H1 (cell line): ENCODE measurements at places on chromosomes 4 and X. TPM values are rescaled to one million over a fixed set of nuclear protein-coding genes. Genes with fewer than 3 reads are reported as not detected.
A peak's percentile ranks its signal among the peaks of the same experiment; 100 is the strongest.

The RBM41 gene
- total RNA-seq, result 26.2 and 26.4 TPM in 2 replicates

DNA sequence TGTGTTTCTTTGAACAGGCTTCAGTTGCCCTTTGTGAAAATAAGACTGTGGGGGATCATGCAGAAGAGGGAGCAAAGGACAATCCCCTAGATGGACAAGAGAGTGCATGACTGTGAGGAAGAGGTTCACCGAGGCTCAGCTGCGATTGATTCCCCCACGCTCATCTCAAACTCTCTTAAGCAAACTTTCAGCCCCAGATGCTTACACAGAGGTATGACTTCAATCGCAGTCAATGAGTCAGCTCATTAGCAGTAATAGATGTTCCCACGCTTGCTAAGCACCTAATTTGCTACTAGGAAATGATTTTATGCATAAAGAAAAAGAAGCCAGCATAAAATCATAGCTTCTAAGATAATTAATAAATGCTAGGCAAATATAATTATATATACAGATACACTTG lies 2256.1 kb upstream of the AGA start:
- H3K27me3 ChIP-seq, result no peaks in the 10 kb centered on the region
- H3K36me3 ChIP-seq, result no peaks in the 10 kb centered on the region
- no peak overlapping the region for H3K27ac ChIP-seq
- H3K4me1 ChIP-seq, result no peaks in the 10 kb centered on the region
- DNase-seq, result no peak

GRCh38 chrX:88584283-88584682 lies 162.7 kb upstream of the CPXCR1 start:
- no peaks in the 10 kb centered on the region for H3K36me3 ChIP-seq
- no peaks in the 10 kb centered on the region for H3K27me3 ChIP-seq
- no peaks in the 10 kb centered on the region for H3K4me1 ChIP-seq
- no peak overlapping the region for H3K27ac ChIP-seq
- DNase-seq, result no peak

DNA sequence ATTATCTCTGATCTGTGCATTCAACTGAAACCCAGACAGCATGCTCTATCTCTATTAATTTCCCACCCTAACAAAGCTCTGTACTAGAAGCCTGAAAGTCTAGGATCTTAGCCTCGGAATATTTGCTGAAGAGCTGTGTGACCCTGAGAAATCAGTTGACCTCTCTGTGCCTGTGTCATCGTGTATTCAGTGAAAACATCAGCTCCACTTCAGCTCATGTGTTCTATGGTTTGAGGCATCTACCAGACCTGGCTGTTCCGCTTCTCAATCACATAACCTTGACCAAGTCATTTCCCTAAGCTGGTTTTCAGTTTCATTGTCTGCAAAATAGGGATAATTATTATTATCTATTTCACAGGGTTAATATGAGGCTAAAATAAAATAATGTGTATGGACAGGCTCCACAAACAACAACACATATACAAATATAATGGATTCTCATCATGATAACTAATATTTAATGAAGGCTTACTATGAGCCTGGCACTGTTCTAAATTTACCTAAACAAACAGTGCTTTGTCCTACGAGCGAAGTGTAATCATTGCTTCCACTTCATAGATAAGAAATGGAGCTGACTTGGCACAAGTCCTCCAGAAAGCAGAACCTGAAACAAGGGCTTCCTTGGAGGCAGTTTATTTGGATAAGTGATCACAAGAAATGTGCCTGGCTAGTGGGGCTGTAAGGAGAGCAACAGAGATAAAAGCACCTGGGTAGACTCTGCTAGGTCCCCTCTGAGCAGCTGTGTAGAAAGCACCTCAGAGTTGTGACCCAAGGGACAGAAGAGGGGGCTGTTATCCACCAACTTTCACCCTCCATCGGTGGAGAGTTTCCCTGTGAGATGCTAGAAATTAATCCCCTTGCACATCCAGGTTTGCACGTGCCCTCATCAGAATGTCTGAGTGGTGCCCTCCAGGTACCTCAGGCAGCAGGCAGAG lies 356.9 kb downstream of the RAB28 start:
- H3K36me3 ChIP-seq, result no peaks in the 10 kb centered on the region
- no peak overlapping the region for H3K27ac ChIP-seq
- no peaks in the 10 kb centered on the region for H3K27me3 ChIP-seq
- no peak for DNase-seq

- no peak overlapping the region for H3K27ac ChIP-seq
- no peaks in the 10 kb centered on the region for H3K4me1 ChIP-seq
- no peak overlapping the region for H3K4me3 ChIP-seq
- H3K36me3 ChIP-seq, result no peaks in the 10 kb centered on the region
- H3K27me3 ChIP-seq, result no peaks in the 10 kb centered on the region
Observed at GRCh38 chr4:89741768-89742167, 95.2 kb downstream of the SNCA start.

DNA sequence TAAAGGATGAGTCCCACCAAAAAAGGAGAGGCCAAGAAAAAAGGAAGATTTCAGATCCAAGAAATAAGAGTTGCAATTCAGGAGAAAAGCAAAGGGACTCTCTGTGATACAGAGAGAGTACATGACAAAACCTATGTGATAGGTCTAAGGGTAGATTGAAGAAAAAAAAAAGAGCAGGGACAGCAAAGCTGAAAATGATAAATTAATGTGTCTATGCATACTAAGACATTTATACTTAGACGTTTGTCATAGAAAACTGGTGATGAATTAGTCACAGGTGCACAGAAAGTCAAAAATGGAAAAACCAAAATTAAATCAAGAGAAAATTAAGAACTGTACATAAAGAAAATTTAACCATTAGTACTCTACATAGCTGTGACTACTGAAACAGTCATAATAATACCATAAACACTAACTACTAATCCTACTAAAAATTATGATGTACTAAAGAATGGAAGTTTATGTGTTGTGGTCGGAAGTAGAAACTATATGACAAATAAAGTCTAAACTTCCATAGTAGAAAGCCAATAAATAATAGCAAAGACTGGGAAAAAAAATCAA lies 9.9 kb downstream of the CENPC start:
- H3K27me3 ChIP-seq, result no peaks in the 10 kb centered on the region
- no peak overlapping the region for H3K4me3 ChIP-seq
- H3K27ac ChIP-seq, result no peak overlapping the region
- no peaks in the 10 kb centered on the region for H3K4me1 ChIP-seq
- H3K36me3 ChIP-seq, result peaks cover 56% of the 10 kb centered on the region

- H3K27ac ChIP-seq, result no peak overlapping the region
- DNase-seq, result no peak
- no peaks in the 10 kb centered on the region for H3K27me3 ChIP-seq
- H3K36me3 ChIP-seq, result no peaks in the 10 kb centered on the region
Observed at GRCh38 chr4:55757356-55757952, 62.1 kb upstream of the EXOC1L start.

DNA sequence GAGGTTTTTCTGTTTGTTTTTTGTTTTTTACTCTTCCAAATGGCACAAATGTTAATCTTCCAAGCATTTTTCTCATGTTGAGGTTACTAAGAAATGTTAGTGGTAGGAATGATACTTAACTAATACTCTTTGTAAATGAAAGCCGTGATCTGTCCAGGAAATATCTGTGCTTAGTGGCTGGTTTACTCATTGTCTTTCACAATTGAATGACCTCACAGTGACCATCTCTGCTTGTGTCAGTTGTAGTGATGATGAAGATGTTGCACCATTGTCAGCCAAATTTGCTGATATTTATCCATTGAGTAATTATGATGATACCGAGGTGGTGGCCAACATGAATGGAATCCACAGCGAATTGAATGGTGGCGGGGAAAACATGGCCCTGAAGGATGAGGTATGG lies 93.5 kb downstream of the TNIP2 start:
- no peak overlapping the region for H3K27ac ChIP-seq
- no peaks in the 10 kb centered on the region for H3K4me1 ChIP-seq
- H3K36me3 ChIP-seq, result peaks cover 34% of the 10 kb centered on the region

DNA sequence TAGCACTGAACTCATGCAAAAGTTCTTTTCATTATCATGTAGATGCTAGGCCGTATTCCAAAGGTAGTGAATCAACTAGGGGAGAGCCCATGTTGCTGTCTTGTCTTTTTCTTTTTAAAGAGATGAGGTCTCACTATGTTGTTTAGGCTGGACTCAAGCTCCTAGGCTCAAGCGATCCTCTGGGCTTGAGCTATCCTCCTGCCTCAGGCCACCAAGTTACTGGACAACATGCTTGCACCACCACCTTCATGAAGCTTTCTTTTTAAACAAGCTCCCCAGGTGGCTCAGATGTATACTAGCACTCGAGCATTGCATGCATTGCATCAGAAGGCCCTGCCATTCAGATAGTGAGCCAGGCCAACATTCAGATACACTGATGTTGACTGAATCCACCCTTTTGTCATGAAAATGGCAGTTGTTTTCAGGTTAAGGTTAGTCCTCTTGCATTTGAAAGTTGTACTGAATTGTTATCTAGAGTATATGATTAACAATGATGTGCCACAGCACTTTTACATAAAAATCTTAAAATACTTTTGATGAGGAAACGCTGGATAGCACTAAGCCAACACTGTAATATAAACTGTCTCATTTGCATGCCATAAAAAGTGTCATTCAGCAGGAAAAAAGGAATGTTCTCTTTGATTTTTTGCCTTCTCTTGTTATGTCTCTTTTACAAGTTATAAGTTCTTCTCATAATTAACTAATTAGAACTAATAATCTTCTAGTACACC lies 76.7 kb downstream of the FNIP2 start:
- H3K36me3 ChIP-seq, result no peaks in the 10 kb centered on the region
- peaks cover 7% of the 10 kb centered on the region for H3K4me1 ChIP-seq
- H3K27ac ChIP-seq, result peak overlapping the region; percentile 80; the same call in 1 of the 2 replicates
- H3K27me3 ChIP-seq, result no peaks in the 10 kb centered on the region
- DNase-seq, result peak; percentile 33

GRCh38 chr4:183831683-183832082 lies 73.4 kb upstream of the STOX2 start:
- no peaks in the 10 kb centered on the region for H3K27me3 ChIP-seq
- H3K27ac ChIP-seq, result no peak overlapping the region
- no peak for DNase-seq
- H3K36me3 ChIP-seq, result no peaks in the 10 kb centered on the region

DNA sequence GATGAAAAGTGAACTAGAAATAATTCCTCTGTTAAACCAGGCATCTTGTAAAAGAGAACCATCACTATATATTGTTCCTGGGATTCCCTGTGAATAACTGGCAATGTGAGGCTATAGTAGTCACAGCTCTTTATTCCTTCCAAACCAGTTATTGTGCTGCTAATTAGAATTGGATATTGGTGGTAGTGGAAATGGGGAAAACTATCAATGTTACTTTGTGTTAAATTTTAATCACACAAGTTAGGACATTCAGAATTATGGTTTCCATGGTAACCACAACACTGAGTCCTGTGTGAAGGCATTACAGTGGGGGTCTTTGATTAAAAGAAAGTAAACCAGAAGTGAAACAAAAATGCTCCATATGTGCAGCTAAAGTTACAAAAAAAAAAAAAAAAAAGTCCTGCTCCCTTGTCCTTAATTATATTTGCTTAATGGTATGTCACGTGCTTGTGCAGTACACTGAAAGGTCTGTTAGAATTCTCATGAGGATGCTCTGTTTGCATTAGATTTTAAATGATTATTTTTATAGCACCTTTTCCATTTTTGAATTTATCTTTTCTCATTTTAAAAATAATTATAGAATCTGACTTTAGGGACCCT lies 200.4 kb downstream of the ADGRL3 start:
- no peak overlapping the region for H3K4me3 ChIP-seq
- H3K27me3 ChIP-seq, result no peaks in the 10 kb centered on the region
- peaks cover 18% of the 10 kb centered on the region; the same call in 1 of the 2 replicates for H3K4me1 ChIP-seq

- no peaks in the 10 kb centered on the region for H3K27me3 ChIP-seq
- no peaks in the 10 kb centered on the region for H3K4me1 ChIP-seq
- no peak for DNase-seq
- no peaks in the 10 kb centered on the region for H3K36me3 ChIP-seq
- no peak overlapping the region for H3K4me3 ChIP-seq
Observed at GRCh38 chr4:102552781-102553180, 51.6 kb downstream of the NFKB1 start.

DNA sequence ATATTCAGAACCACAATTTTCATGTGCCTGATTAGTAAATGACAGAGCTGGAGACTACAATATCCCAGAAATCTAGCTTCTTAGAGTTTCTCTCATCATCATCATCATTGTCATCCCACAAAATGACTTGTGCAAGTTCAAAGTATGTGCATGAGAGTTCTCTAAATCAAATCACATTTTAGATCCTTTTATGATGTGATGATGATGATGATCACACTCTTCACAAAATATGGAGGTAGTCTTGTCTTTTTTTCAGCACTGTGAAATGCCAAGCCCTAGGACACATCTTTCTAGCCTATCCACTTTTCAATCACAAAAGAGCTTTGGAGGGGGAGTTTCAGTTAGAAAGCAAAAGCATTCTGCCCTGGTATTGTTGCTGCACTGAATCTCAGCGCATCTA lies 7.4 kb downstream of the MBNL3 start:
- H3K27me3 ChIP-seq, result no peaks in the 10 kb centered on the region
- DNase-seq, result no peak
- H3K4me1 ChIP-seq, result no peaks in the 10 kb centered on the region
- no peak overlapping the region for H3K4me3 ChIP-seq

DNA sequence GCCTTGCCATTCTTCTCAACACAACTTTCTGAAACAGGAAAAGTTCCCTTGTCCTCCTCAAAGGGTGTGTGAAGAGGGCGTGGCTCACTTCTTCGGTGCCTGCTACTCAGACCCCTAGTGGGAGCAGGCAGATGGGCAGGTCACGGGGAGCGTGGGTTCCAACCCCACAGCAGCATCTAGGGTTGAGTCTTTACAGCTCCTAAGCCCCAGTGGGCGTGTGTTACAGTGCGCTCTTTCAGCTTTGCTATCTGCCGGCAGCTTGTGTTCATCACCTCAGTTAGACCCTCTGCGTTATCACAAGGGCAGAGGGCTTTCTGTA lies 57.5 kb upstream of the KLF3 start:
- H3K27ac ChIP-seq, result no peak overlapping the region
- peaks cover 6% of the 10 kb centered on the region; the same call in 1 of the 2 replicates for H3K4me1 ChIP-seq
- H3K36me3 ChIP-seq, result no peaks in the 10 kb centered on the region

The TKTL2 gene
- total RNA-seq, result not detected in 2 replicates

DNA sequence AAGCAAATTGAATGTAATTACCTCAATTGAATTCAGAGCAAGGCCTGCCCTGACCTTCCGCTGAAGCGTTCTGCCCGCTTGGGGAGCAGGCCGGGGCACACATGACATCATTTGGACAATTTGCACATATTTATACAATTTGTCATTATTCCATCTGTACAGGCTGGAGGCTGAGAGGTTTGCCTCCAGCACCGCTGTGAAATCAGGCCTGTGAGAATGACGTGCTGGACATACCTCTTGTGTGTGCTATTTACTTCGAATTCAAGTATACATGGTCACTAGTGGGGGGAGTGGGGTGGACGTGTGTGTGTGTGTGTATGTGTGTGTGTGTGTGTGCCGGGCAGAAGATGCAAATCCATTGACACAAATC lies 285.6 kb downstream of the SHOX start:
- DNase-seq, result no peak
- no peaks in the 10 kb centered on the region for H3K4me1 ChIP-seq
- H3K27ac ChIP-seq, result no peak overlapping the region
- no peak overlapping the region for H3K4me3 ChIP-seq
- H3K36me3 ChIP-seq, result no peaks in the 10 kb centered on the region

DNA sequence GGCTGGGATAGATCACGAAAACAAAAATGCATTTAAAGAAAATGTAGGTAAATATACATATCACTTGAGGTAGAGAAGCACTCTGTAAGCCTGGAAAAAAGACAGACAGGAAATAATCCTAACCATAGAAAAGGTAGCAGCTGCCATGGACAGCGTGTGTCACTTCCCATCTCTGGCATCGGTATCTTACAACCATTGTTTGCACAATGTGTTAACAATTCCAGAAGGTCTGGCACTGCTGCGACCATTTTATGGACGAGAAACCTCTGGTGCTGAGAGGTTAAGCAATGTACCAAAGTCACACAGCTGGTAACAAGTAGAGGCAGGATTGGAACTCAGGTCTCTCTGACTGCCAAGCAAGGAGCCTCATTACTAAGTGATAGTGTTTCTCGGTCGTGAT lies 1.7 kb upstream of the MTNR1A start:
- H3K36me3 ChIP-seq, result no peaks in the 10 kb centered on the region
- no peak overlapping the region for H3K27ac ChIP-seq
- peaks cover 10% of the 10 kb centered on the region for H3K27me3 ChIP-seq
- no peaks in the 10 kb centered on the region for H3K4me1 ChIP-seq
- no peak for DNase-seq
- H3K4me3 ChIP-seq, result no peak overlapping the region
